KBM-7 (cell line): ENCODE measurements at places on chromosomes 2 and 18.

DNA sequence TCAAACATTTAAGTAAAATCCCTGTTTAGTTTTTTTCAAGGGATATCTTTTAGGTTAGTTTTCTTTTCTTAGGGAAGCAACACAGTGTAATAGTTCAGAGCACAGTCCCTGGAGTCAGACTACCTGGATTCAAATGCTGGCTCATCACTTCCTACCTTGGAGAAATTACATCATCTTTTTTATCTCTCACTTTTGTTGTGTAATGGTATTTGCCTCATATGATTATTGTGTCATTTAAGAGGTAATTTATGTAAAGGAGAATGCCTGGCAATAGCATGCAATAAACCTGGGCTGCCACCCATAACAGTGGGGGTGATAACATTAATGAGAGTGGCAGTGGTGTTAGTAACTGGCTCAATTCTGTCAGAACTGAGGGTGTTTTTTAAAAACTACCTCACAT lies 26.3 kb downstream of the ERLEC1 start:
- no peak for DNase-seq

DNA sequence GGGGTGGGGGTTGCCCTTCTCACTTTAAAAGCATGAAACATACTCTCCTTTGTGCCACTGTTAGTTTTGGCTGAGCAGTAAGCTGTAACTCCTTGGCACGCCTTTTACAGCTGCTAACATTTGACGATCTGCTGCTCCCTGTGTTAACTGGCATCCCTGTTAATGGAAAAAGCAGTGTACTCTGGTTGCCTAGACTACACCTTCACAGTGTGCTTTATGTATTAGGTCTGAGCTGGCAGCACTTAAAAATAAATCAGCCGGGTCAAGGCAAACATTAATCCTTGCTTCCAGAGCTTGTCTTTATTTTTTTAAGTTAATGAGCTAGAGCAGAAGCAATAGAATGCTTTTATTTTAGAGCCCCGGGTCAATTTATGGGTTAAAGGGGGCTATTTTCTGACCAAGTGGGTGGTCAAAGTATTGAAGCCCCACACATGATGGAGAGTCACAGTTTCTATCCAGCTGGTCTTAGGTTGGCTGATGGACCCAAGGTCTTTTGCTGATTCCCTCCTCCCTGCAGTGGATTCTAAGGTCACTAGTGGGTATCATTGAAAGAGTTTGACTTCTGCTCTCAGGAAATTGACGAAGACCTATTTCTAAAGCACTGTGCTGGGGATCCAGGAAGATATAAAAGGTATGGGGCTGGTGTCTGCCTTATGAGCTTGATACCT lies 54.5 kb downstream of the CFAP221 start:
- no peak for DNase-seq

- no peak for DNase-seq
Measured at GRCh38 chr18:34023471-34023870, 201.2 kb downstream of the NOL4 start.

DNA sequence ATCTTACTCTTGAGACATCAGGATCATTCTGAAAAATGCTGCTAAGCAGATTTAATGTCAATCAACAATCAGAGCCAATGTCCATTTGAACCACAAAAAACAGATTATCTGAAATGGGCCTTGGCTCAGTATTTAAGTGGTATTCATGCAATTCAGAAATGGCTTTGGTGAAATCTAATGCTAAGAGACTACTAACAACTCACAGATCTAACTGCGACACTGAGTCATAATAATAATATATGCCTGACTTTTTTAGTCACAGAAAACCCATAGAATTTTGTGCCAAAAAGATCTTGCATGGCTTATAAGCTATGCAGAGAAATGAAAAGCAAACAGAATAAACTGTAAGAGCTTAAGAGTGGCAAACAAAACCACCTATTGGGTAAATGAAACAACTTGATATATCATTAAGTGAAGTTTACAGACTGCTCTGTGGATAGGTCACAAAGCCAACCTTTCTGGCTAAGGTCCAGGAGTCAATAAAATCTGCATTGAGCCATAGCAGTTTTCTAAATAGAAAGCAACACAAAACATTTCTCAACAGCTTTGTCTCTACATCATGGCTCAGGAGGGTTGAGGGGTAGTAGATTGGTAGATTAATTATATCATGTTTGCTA lies 234.3 kb downstream of the LRATD1 start:
- no peak for DNase-seq

DNA sequence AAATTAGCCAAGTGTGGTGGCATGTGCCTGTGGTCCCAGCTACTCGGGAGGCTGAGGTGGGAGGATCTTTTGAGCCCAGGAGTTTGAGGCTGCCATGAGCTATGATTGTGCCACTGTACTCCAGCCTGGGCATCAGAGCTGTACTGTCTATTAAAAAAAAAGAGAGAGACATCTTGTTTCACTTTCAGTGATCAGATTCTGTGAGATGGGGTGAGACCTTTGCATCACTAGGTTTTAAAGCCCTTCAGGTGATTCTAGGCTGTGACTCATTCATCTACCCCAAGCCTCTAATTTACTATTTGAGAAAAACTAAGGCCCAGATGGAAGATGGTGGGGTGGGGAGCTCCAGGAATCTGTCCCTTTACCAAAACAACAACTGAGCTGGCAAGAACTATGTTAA lies 7.1 kb downstream of the C2orf92 start:
- no peak for DNase-seq

- no peak for DNase-seq
Measured at GRCh38 chr2:6977113-6977741, 60.0 kb downstream of the RNF144A start.

- no peak for DNase-seq
Measured at GRCh38 chr2:9715238-9715637, 84.4 kb upstream of the YWHAQ start.

- no peak for DNase-seq
Measured at GRCh38 chr2:138997346-138997745, 217.2 kb upstream of the NXPH2 start.

DNA sequence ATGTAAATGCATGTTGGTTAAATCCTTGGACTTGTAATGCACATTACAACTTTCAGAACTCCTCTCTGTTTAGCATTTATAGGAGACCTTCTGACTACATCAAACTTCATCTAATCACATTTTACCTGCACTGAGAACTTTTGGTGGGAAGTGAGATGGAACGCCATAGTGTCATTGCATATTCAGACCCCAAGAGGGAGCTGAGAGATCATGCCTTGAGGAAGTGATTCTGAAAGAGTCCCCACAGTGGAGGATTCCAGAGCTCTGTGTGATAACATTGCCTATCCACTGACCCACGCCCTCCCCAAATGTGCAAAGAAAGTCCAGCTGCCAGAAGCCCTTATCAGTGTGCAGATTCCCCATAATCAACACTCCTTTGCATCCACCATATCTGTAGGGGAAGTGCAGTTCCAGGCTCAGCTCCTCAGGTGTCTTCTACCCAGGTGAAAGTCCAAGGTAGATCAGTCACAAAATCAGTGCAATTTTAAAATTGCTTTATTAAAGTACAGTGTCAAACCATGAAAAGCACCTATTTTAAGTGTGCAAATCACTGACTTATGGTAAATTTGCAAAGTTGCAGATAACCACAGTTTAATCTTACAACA lies 212.4 kb downstream of the RPIA start:
- peak; percentile 58 for DNase-seq

- no peak for DNase-seq
Measured at GRCh38 chr2:208415255-208415654, 8.7 kb downstream of the PTH2R start.

DNA sequence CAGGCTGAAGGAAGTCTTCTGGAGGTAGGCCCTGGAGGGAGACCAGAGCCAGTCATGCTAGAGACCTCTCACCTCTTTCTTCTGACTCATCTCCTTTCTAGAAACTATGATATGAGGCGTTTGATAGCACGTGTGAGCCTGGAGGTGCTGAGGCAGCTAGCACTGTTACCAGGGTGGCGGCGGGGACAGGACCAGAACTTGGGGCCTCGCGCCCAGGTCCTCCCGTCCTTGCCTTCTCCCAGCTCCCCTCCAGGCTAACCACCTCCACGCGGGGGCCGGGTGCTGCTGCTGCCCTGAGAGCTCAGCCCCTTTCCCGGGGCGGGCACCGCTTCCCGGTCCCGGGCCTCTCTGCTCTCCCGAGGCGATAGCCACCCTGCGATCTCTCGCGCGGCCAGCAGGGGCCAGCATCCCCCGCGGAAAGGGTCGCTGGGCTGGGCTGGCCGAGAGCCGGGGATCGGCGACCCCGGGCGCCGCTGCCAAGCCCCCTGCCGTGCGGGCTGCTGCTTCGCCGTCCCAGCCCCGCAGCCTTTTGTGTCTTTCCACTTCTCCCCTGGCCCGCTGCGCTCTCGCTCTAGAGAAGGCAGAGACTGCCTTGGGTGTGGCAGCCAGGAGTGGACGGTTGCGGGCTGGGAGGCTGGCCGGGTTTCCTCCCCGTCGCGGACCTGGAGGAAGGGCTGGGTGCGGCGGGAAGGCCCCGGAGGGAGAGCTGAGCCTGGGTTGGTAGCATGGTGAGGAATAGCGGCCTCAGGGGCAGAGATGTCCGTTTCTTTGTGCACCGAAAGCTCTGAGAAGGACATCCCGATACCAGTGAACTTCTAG lies 49.1 kb downstream of the TMEM17 start:
- DNase-seq, result peak; percentile 88

- no peak for DNase-seq
Measured at GRCh38 chr2:20143263-20143662, 81.7 kb downstream of the SDC1 start.

- DNase-seq, result no peak
Measured at GRCh38 chr2:215685238-215685990, 249.5 kb upstream of the FN1 start.

DNA sequence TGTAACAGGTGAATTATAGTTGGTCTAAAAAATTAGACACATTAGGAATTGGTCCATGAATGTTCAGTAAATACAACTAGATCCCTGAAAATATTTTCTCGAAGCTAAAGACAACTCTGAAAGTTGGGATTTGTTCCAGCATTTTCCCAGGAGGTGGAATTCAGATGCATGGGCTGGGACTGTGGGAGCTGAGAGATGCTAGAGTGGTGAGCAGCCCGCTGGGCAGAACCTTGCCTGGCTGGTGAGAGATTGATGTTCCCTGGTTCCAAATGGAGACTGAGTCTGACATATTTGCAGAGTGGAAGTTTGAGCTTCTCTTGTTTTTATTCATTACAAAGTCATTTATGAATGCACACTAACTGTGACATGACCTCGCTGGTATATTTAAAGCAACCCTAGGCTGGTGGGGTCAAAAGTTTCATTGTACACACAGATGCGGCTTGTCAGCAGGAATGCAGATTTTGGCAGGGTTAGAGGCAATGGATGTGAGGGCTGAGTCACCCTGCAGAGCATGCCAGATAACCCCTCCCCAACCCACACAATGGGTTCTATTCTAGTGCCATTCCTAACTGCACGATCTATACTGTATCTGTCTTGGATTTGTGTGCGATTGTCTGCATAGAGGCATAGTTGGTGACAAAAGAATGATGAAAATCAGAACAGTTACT lies 23.5 kb upstream of the TMEM178A start:
- DNase-seq, result no peak

GRCh38 chr2:227460070-227460485 lies 11.9 kb upstream of the AGFG1 start:
- peak; percentile 43 for DNase-seq

- no peak for DNase-seq
Measured at GRCh38 chr2:32849456-32850194, 97.1 kb upstream of the LTBP1 start.

DNA sequence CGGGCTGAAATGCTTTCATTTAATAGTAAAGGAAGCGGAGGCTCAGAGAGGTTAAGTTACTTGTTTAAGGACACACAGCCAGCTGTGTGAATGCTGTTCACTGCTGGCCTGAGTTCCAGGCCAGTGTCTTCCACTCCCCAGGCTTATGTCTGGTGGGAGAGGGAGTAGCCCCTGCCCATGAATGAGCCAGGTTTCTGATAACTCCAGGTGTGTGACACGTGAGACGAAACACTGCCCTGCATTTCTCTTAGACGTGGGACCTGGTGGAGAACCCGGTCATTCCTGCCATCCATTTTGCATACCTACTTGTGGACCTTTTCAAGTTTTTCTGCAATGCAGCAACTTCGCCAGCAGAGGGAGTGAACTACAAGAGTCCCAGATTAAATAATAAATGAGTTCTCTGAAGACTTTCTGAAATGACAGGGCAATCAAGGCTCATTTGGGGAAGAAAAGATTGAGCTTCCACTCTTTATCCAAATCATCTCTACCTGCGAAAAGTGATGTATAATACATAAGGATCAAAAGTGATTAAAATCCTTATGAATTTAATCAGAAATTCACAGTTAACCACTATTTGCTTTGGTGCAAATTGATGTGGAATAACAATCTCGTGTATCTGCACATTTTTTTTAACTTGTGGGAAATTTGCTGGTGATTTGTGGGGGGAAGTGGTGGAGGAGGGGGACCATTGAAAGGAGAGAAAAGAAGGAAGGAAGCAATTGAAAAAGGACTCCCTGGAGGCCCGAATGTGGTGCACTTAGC lies 79.4 kb upstream of the ASB18 start:
- peak; percentile 68 for DNase-seq

DNA sequence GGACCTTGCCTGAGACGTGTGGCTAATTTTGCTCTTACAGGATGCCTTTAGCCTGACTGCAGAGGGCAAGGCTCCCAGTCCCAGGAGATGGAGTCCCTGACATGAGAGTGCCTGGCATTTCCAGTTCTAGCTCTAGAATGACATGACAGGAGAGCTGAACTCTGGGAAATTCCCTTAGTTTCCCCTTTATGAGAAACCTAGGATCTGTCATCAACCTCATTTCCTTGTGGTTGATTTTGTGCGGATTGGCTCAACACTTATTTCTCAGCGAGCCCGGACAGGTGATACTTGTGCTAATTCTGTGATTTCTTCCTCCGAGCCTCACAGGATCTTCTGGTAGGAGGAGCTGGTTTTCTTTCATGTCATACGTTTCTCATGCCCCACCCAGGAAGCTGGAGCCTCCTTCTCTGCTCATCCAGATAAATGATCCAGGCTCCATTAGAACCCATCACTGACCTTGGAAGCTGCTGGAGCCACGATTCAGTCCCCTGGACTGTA lies at the start of gene IL36G:
TSS of gene IL36G (plus strand) at position 448 of the 498 bp plus-strand sequence. CDS start 633 bp downstream, outside the sequence.
- no peak for DNase-seq

DNA sequence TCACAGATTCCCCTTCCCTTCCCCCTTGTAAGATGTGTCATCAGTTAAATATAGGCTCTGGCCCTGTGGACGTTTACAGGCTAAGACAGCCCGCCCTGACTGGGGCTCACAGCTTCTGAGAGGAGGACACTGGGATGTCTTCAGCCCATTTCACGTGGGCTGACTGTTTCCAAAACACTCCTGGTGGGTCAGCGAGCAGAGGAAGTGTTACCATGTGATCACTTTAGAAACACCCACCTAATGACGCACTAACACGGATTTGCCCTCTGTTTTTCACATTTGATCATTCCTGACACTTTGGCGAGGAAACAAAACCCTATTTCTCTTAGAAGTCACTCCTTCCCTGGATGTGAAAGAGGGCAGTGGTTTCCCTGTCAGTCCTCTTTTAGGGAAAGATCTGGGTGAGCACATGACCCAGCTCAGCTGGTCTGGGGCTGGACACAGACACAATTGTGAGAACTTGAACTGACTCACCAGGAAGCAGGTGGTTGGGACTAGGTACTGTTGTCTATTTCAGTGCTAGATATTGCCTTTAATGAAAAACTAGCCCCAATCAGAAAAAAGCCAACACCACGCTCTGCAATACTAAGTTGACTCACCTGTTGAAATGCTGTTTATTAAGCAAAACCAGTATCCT lies 38.8 kb downstream of the BMP10 start:
- DNase-seq, result peak; percentile 78
